Hepatic stellate cell (primary cell): ENCODE measurements at places on chromosomes 6 and 20.

- DNase-seq, result peak; percentile 4
Measured at GRCh38 chr6:80105972-80106417, 476 bp upstream of the BCKDHB start.

- DNase-seq, result peak; percentile 60
Measured at GRCh38 chr6:134911547-134911946, 38.4 kb downstream of the ALDH8A1 start.

GRCh38 chr6:88266126-88266525 lies 100.0 kb upstream of the CNR1 start:
- DNase-seq, result no peak

- no peak for DNase-seq
Measured at GRCh38 chr20:38123021-38123587, 42.0 kb downstream of the TGM2 start.
